ENCODE measurements at places on chromosomes 3 and 15.

GRCh38 chr15:80153900-80154299, 1.1 kb downstream of the FAH start:
- no peak for DNase-seq

- DNase-seq = no peak
These were observed 6.2 kb downstream of the CLDN11 start for GRCh38 chr3:170424879-170425278.

DNA sequence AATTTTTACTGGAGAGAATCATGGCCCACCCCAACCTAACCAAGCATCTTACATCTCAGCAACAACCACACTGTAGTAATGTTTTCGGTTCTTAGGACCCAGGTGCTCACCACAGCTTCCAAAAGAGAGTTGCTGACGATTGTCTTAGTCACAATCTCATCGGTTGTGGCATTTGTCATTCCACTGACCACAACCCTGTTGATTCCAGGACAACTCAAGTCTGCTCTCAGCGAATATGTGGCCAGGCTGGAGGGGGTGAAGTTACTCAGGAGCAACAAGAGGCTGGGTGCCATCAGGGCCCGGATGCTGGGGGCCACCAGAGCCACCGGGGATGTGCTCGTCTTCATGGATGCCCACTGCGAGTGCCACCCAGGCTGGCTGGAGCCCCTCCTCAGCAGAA, 25.9 kb downstream of the GALNT15 start:
- no peak for DNase-seq

GRCh38 chr3:149535333-149535685, 60.8 kb downstream of the TM4SF4 start:
- DNase-seq = no peak

DNA sequence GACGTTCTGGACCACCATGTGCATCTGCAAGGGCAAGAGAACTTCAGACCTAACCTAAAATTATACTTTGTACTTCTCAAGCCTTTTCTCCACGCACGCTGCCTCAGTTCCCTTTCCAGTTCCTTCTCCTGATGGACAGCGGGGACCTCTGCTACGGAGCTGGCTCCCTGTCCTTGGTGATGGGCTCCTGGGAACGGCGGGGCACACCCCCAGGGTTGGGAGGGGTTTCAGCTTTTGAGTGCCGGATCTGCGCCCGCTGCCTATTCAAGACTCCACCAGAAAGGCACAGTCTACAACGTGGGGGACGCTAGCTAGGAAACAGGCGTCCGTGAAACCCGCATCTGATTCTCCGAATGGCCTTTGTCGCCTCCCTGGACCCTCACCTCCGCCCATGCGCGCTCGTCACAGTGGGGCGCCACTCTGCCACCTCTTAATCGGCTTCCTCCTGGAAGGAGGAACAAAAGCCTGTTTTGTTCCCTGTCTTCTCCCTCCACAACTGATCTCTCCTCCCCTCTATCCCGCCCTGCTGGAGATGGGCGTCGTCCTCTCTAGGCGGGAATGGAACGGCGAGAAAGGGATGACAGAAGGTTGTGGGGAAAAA, 2.2 kb downstream of the GPR149 start:
- DNase-seq = no peak

DNA sequence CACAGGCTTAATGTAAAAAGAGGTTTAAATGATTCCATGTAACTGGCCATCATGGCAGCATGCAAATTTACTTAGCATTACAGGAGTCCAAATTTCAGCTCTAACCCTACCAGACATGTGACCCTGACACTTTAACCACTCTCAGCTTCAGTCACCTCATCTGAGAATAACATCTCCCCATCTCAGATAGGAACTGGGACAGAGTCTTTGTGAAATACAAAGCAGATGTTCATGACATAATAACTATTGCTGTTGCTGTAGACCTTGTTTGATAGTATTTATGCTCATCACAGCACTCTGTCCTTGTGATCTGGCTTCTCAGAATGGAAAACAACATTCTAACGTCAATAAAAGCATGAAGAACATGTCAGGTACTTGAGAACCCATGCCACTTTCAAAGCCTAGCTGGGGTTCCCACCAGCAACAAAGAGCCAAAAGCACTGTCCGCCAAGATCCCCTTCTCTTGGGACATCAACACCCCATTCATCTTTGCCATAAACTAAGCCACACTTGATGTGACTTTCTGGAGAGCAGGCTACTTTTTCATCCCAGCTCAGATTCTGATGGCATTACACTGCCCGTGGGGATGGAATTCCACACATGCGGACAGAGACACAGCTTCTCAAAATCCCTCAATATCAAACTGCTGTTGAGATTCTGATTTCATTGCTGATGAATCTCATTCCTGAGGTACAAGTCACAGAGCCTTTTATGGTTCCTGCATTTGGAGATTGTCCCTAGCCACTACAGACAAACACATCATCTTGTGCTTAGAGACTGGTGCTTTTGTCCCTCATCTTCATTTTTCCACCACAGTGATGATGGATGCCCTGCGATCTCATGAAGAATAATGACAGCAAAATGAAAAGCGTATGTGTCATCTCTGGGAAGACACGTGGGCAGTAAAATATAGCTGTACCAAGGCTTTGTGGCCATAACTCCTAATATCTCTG, 202.7 kb downstream of the TNIK start:
- DNase-seq = peak; percentile 35

- DNase-seq = no peak
These were observed 86.3 kb downstream of the PPM1L start for GRCh38 chr3:160842021-160843005.

DNA sequence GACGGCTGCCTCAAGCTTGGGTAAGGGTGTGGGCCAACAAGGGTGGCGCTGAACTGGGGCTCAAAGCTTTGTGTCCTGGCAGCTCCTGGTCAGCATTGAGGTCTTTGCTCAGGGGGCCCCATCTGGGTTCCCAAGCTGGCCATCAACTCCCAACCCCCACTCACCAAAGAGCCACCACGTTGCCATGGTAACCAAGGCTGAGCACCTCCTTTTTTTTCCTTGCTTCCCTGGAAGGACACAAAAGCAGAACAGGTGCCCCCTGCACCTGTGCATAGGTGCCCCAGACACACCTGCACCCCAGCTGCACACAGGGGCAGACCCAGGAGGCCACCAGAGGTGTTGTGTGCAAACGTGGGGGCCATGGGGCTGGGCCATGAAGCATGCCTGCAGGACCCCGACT, 16.5 kb downstream of the UROC1 start:
- DNase-seq = no peak

- no peak for DNase-seq
These were observed 258.4 kb upstream of the ZNF717 start for GRCh38 chr3:76043746-76044145.

- DNase-seq = no peak
These were observed 44.9 kb downstream of the PRR23E start for GRCh38 chr3:127237835-127238234.

GRCh38 chr3:139311557-139311956, 32.3 kb upstream of the MRPS22 start:
- DNase-seq = no peak

DNA sequence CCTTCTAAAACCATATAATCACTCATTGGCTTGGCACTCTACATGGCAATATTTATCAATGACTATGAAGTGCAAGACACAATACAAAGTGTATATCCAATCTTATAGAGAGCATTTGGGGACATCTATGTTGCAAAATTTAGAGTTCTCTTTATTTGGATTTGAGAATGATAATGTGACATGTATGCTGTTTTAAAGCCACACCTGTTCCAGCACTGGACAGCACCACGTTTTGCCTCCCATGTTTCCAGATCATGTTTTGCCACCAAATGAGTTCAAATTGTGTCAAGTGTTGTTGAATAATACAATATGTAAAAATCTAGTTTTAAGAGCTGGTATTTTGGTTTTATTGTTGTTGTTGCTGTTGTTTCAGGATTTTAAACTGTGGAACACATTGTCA, 33.3 kb upstream of the GOLGA8A start:
- DNase-seq = no peak

GRCh38 chr15:27127815-27128570, 157.0 kb downstream of the GABRG3 start:
- DNase-seq = no peak

DNA sequence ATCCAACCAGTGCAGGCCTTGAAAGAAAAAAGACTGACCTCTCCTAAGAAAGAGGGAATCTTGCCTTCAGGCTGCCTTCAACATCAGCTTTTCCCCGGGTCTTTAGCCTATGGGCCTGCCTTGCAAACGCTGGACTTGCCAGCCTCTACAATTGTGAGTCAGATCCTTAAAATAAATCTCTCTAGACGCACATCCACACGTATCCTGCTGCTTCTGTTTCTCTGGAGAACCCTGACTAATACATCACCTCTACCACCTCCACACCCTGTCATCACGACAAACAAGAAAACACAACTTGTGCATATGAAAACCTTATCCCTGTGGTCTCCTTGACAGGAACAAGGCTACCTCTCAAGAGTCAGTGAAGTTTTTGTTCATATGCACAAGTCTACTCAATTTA, 11.8 kb downstream of the CYFIP1 start:
- peak; percentile 31 for DNase-seq

- DNase-seq = no peak
These were observed 590.2 kb upstream of the TBL1XR1 start for GRCh38 chr3:177787279-177788041.

DNA sequence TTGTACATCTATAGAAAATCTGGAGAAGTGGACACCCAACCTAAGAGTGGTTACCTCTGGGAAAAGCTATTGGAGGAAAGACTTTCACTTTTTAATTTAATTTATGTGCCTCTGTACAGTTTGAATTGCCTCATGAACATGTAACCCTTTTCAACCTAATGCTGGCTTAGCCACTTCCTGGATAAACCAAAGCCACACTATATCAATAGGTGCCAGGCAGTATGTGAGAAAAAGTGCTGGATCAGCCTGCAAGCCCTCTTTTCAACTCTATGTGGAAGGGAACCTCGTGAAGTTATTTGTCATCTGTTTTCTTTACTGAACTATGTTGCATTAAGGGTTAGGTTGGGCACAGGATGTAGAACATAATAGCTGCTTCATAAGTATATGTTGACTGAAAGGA, 9.3 kb upstream of the TOPAZ1 start:
- DNase-seq = no peak

- no peak for DNase-seq
These were observed 313.9 kb upstream of the NR2E3 start for GRCh38 chr15:71496336-71496955.

DNA sequence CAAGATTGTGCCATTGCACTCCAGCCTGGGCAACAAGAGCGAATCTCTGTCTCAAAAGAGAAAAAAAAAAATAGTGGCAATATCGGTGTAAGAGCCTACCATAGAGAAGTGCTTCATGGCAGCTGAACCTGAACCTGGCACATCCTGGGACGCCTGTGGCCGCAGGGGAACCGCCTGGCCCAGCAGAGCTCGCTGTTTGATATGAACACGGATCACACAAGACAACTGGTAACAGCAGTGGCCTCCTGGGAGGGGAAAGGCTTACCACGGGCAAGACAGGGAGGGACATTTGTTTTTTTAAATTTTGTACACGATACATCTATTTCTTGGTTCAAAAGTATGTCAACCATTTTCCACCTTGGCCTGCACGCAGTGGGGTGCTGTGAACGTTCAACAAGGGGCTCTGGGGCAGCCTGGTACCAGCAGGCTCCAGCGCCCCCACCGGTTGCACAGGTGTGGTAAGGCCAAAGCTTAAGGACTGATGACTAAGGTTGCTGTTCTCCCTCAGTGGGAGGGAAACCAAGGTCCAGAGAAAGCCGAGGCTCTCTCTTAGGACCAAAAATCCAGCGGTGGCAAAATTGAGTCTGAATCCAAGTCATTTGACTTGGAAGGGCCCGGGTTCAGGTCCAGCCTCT, 21.7 kb upstream of the EPHB3 start:
- no peak for DNase-seq

GRCh38 chr15:66251065-66251789, 2.3 kb downstream of the MEGF11 start:
- DNase-seq = no peak

- DNase-seq = no peak
These were observed 3.4 kb upstream of the CPOX start for GRCh38 chr3:98596541-98597500.

DNA sequence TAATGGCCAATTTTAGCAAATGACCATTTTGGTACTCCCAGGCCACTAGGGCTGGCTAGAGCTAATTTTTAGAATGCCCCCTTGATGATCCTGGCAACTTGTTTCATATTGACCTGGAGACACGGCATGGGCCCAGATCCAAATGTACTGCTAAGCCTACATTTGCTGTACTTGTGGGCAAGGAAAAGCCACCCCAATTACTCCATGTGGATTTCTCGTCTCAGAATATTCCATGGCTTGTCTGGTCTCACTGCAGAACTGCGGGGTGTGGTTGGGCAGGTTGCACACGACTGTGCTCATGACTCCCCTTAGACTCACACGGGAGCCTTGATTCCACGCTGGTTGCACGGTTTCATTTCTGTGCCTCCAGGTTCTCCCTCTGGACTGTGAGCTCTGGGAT, 140.9 kb downstream of the RPLP1 start:
- no peak for DNase-seq

DNA sequence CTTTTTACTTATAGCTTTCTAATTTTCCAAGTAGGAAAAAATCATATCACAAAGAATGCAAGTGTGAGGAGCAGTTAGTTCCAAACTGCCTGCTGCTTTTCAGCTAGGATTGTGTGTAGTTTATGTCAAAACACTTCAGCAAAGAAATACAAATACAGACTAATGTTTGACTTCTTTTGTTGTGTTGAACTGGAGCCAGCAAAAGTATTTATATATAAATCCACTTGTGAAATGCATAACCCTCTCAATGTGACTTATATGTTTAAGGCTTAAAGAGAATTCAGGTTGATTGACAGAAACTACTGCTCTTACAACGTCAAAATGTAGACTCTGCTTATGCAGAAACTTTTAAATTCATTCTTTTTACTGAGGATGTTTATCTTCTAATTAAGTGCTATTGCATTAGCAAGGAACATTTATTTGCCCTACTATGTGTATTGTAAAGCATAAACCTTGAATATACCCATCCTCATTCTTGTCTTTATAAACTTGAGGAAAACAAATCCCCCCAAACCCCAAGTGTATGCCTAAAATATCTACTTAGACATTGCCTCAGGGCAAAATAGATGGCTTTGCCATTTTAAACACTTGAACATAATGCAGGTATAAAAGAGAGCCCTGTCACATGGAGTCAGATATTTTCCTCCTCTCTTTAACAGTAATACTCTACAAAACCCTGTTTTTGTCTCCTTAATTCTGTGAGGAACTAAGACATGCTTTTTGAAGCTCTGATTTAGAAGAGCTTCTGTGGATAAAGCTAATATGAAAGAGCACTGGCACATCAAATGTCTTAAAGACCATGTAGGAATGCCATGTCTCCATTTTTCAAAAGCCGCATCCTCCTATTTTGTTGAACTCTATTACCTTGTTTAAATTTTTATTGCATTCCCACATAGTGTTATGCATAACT, 302.8 kb upstream of the TBC1D5 start:
- no peak for DNase-seq

Data from HTR-8/SVneo (cell line).